ENCODE measurements at places on chromosomes 11 and 22. TPM values are rescaled to one million over a fixed set of nuclear protein-coding genes. Genes with fewer than 3 reads are reported as not detected.

GRCh38 chr22:36619797-36620399, 83.7 kb downstream of the CACNG2 start:
- DNase-seq: no peak

Gene CABP7
- total RNA-seq: 1.6 TPM

DNA sequence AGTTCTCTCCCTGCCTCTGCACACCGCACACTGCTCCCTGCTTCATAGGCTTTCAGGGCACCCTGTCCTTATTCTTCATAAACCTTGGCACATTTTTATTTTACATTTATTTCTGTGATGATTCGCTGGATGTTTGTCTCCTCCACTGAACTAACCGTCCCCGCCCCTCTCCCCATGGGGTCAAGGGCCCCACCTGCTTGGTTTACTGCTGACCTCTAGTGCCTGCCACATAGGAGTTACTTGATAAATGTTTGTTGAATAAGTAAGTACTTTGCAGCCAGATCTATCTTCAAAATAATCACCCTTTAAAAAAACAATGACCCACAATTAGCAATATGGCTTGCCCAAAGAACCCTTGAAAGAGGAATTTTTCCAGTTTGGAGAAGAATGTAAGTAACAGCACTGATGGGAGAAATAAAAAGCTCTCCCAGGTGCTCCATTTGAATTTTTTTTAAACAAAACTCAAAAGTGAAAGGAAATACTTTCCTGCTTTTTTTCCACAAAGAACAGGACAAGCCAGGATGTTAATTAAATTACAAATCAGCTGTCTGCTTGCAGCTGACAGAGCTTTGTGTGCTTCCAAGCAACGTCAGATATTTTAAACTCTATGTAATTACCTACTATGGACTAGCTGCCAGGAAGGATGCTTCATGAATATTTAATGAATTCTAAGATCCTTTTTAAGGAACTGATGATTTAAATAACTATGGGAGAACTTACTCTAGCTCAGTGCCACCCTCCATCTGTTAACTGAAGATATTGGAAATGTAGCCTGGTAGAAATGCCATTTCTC, 1083.6 kb downstream of the DLG2 start:
- no peak for DNase-seq

GRCh38 chr22:35631597-35631996, 14.5 kb upstream of the MB start:
- DNase-seq: no peak

DNA sequence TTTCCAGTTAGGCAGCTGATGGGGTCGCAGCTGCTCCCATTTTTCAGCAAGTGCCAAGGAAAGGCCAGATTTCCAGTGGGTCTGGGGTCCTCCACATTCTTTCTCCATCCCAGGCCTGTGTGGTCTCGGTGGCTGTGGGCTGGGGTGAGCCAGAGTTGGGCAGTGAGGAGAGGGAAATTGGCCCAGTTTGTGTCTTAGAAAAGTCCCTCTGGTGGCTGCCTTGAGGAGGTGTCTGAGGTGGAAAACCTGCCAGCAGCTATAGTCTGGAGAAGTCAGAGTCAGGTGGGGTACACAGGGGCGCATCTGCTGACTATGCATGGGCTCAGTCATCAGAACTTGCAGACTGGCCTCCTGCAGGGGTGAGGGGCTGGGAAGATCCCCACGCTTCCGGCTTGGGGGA, 30.5 kb downstream of the MRGPRD start:
- DNase-seq: no peak

DNA sequence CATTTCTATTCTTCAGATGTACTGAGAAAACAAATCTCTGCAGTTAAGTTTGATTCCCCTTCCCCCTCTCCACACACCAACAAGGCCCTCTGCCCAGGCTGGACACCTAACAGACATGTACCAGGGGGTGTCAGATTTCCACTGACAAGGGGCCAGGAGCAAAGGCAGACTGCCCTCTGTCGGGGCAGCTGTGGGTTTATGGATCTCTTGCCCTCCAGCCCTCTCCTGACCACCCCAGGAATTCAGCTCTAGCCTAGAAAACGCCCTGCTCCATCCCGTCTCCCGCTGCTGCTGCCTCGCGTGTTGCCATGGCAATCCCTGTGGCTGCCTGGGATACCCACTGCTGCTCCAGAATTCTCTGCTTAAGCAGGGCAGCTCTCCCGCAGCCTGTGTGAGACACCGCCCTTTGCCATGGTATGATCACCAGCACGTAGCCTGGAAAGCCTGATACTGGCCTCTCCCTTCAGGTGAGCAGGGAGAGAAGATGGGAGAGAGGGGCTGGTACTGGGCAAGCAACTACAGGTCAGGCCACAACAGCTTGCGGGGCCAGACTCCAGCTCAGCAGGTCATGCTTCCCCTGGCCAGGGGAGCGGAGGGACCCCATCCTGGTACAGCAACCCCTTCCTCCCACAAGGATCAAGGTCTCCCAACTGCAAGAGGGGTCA, 41.6 kb downstream of the BUD13 start:
- DNase-seq: no peak

DNA sequence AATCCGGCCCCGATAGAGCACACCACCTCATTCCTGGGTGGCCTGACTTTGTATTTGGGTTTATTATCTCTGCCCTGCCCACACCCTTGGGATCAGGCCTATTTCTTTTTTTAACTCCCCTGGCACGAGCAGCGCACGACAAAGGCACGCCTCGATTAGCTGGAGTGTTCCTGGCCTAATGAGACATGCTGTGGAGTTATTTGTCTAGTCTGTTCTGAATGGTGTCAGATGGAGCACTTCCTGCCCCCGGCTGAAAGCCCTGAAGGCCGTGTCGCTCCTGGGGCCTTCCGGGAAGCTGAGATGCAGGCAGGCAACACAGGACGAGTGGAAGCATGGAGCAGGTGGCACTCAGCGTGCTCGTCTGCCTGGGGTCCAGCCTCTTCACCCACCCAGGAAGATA, 47.1 kb downstream of the LARGE1 start:
- no peak for DNase-seq

Gene MMP7
- not detected for total RNA-seq

GRCh38 chr11:114059278-114059983, at the start of gene ZBTB16:
ZBTB16 (plus strand) TSS chr11:114059711; CDS start chr11:114063301, 3,590 bp downstream.
- peak; percentile 94 for DNase-seq
